Fibroblast of villous mesenchyme (primary cell): ENCODE measurements at places on chromosomes 1 and 21. TPM values are rescaled to one million over a fixed set of nuclear protein-coding genes. Genes with fewer than 3 reads are reported as not detected.

Gene ASCL5
- not detected in 2 replicates for total RNA-seq

Gene LCE1E
- total RNA-seq, result not detected in 2 replicates

Gene CFHR2
- not detected in 2 replicates for total RNA-seq

Gene PAPPA2
- 1.3 and 1.6 TPM in 2 replicates for total RNA-seq

Gene MRPS6
- 31.2 and 51.4 TPM in 2 replicates for total RNA-seq

Gene DDI2
- 15.5 and 21.3 TPM in 2 replicates for total RNA-seq

Gene ELF3
- total RNA-seq, result 0.32 and 3.9 TPM in 2 replicates

Gene CCDC30
- total RNA-seq, result 0.86 and 0.97 TPM in 2 replicates

Gene HRNR
- total RNA-seq, result not detected in 2 replicates

Gene MYOG
- not detected in 2 replicates for total RNA-seq

Gene EPHB2
- 4.3 and 9.7 TPM in 2 replicates for total RNA-seq

Gene BRDT
- under 0.01 and 0.97 TPM in 2 replicates for total RNA-seq

Gene TINAGL1
- 60.5 and 87.6 TPM in 2 replicates for total RNA-seq

Gene KAZN
- total RNA-seq, result 8.6 and 10.6 TPM in 2 replicates

Gene HUNK
- total RNA-seq, result 1.3 and 1.6 TPM in 2 replicates

Gene SLC9C2
- not detected in 2 replicates for total RNA-seq

Gene KRTAP10-1
- total RNA-seq, result not detected in 2 replicates

Gene LSM10
- total RNA-seq, result 6.9 and 10.0 TPM in 2 replicates

Gene RASAL2
- 30.9 and 40.6 TPM in 2 replicates for total RNA-seq

Gene KRTAP10-6
- total RNA-seq, result not detected in 2 replicates

Gene WDR64
- not detected in 2 replicates for total RNA-seq

Gene WARS2
- 20.3 TPM in 2 replicates for total RNA-seq

Gene TCHHL1
- not detected in 2 replicates for total RNA-seq

Gene ADORA1
- 8.7 and 14.2 TPM in 2 replicates for total RNA-seq

Gene DNAJC6
- total RNA-seq, result 12.2 and 24.6 TPM in 2 replicates

Gene KRTAP19-3
- total RNA-seq, result not detected in 2 replicates

Gene USH2A
- total RNA-seq, result under 0.01 TPM in 2 replicates
